Activated CD8-positive, alpha-beta memory T cell treated with anti-CD3 and anti-CD28 coated beads for 24 hours (primary cell): ENCODE measurements at places on chromosomes 5 and 9.
A peak's percentile ranks its signal among the peaks of the same experiment; 100 is the strongest.

DNA sequence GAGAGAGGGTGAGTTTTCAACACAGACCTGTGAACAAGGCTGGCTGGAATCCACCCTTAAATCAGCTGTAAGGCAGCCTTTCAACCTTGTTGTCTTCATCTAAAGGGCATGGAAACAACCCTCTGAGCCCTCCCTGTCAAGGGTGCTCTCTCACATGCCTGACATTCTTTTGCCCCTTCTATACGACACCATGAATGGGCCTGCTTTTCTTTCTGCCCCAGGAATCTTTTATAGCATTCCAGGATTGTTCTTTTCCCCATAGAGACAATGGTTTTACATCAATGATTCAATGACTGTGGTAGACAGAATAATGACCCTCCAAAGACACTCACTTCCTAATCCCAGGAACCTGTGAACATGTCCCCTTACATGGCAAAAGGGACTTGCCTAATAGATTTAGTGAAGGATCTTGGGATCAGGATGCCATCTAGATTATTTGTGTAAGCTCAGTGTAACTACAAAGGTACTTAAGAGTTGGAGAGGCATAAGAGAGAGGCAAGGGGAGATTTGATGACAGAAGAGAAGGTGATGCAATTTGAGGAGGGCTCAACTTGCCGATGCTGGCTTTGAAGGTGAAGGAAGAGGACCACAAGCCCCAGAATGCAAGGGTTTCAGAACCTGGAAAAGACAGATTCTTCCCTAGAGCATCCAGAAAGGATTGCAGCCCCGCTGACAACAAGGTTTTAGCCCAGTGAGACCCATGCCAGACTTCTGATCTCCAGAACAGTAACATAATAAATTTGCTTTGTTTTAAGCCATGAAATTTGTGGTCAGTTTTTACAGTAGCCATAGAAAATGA lies 29.2 kb upstream of the HMHB1 start:
- DNase-seq, result no peak

- DNase-seq, result no peak
Measured at GRCh38 chr9:114110180-114110579, 11.1 kb upstream of the KIF12 start.

- DNase-seq, result no peak
Measured at GRCh38 chr9:119810645-119811429, 441.6 kb upstream of the BRINP1 start.

GRCh38 chr5:169997798-169998197 lies 17.5 kb upstream of the INSYN2B start:
- no peak for DNase-seq

DNA sequence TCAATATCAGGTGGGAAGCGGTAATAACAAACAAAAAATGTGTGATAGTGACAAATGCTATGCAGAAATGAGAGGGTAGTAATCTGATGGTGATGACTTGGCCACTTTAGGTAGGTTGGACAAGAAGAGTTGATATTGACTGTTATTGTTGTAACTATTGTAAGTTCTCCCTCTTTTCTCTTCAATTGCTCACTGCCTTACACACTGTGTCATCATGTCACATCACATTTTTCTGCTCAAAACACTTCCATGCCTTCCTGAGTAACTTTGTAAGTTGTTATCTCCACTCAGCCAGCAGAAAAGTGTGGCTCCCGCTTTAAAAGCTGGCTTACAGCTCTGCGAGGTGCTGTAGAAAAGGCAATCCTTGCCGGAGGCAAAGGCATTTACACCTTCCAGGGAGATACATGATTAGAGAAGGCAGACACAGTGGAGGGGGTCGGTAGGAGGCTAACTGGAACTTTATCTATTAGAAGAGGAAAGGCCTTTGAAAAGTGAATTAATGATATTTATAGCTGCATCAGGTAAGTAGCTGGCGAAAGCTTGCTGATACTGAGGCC lies 85.2 kb upstream of the CLINT1 start:
- no peak for DNase-seq

DNA sequence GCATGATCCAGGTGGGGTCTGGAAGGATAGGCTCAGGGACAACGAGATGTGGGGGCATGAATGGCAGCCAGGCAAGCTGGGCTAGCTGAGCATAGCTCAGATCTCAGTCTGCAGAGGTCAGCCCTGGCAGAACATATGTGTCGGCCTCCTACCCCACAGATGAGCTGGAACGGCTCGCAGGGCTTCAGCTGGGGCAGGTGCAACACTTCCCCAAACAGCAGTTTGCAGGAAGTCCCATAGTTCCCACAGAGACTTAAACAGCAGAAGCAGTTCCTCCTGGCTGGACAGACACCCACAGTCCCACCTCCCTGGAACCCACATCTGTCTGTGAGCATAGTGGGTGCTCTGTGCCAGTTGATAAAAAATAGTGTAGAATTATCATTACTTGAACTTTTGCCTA lies 404.6 kb downstream of the GADD45G start:
- no peak for DNase-seq

GRCh38 chr9:32877639-32878217 lies 94.4 kb downstream of the TMEM215 start:
- DNase-seq, result no peak

DNA sequence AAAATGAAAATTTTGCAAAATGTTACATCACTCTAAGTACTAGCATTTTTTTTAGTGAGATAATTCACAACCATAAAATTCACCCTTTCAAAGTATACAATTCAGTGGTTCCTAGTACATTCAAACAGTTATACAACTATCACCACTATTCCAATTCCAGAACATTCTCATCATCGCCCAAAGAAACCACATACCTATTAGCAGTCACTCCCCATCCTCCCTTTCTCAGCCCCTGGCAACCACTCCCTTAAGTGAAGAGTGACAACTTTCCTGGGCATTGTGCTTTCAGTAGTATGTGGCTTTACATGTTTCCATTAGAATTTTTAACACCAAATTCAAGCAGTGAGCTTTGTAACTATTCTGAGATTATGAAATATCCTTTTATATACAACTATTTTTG lies 81.4 kb downstream of the RASEF start:
- DNase-seq, result no peak

DNA sequence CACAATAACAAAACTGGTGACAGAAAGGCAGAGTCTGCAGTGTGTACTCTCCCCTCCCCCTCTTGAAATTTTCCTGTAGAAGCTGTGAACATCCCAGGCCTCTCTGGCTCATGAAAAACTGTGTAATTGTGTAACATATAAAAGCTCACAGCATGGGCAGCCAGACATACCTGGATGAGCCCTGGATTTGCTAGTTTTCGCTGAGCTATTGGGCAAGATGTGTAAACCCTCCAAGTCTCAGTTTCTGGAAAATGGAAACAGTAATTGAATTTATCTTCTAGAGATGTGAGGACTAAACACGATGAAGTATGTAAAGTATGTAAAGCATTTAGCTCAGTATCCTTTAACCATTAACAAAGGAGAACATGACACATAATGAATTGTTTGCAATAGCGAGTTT lies 143.2 kb upstream of the ANKH start:
- DNase-seq, result no peak

DNA sequence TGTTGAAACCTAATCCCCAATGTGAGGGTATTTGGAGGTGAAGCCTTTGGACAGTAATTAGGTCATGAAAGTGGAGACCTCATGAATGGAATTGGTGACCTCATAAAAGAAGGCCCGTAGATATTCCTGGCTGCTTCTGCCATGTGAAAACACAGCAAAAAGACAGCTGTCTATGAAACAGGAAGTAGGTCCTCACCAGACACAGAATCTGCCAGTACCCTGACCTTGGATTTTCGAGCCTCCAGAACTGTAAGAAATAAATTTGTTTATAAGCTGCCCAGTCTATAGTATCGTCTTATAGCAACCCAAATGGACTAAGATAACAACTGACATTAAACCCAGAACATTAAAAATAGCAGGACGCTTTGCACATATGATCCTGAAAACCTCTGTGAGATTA lies 371.1 kb downstream of the SPOCK1 start:
- DNase-seq, result no peak

- DNase-seq, result no peak
Measured at GRCh38 chr5:40359832-40360231, 319.9 kb upstream of the PTGER4 start.

- DNase-seq, result no peak
Measured at GRCh38 chr5:72364171-72364570, 44.0 kb downstream of the PTCD2 start.

DNA sequence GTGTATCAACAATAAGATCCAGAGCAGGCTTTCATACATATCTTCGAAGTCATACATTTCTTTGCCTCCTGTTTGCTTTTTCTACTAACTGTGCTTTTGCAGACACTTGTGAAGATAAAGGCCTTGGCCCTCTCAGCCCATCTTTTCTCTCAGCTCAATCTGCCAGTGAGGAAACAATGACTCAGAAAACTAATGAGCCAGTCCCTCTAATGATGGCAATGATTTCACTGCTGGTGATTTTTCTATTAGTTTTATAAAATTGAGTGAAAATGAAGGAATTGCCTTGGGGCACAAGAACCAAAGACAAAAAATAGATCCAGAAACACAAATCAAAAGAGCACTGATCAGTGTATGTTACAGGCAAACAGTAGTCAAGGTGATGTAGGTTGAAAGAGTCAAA lies 167.7 kb upstream of the PPP2R2B start:
- no peak for DNase-seq

DNA sequence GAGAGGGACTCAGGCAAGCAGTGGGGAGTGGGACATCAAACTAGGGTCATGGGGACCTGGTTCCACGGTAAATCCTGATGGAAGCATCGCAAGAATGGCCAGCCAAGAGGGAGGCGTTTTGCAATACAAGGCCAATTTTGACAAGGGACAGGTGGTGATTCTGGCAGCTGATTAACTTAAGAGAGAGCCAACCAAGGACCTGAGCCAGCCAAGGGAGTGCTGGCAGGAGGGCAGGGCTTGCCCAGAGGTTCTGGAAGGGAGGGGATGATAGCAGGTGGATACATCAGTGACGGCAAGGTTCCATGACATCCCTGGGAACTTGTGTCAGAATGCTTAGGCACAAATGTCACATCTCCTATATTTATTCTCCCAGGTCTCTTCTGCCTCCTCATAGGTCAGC lies 32.8 kb upstream of the PUM3 start:
- no peak for DNase-seq

DNA sequence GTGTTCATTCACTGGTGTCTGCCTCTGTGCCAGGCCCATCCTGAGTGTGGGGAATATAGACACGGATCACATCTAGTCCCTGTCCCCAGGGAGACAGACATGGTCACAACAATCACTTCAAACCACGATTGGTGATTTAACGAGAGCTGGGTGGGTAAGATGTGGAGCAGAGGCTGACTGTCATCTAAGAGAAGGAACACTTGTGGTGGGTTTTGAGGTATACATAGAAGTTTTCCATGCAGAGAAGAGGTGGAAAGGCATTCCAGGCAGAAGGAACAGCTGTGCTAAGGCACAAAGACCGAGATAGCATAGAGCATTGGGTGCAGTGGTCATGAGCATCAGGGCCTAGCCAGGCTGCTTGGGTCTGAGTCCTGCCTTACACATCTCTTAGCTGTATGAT lies 22.7 kb upstream of the WDR38 start:
- no peak for DNase-seq

GRCh38 chr5:587403-587802 lies 24.7 kb upstream of the CEP72 start:
- DNase-seq, result no peak

DNA sequence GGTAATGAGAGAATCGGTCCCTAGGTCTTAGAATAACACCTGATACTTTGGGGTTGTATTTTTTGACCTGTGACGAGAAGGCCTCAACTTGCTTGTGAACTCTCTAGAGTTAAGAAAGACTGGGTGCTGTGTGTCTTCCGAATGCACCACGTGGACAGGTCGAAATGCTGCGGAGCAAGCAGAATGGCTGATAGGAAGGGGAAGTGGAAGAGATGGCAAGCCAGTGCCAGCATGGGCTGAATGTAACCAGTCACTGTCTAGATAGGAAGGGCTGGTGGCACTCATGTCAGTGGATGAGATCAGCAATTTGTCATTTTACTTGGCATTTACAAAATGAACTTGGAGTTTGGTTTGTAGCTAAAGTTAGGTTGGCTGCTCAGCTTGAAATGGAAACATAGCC lies 5.6 kb downstream of the OTULINL start:
- no peak for DNase-seq

DNA sequence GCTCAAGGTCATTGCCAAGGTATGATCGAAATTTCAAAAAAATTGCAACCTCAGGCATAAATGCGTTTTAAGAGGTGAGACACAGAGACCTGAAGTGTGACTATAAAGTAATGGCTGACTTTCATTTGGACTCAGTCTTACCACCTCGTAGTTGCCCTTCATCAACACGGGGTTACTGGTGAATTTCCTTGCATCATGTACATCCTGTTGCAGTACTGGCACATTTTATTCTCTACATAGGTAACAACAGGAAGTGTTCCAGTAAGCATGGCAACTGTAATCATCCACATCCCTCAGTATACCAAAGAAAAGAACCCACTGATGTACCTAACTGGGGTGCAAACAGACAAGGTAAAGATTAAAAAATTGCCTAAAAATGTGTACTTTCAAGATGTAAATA lies 29.3 kb downstream of the MOCS2 start:
- no peak for DNase-seq

DNA sequence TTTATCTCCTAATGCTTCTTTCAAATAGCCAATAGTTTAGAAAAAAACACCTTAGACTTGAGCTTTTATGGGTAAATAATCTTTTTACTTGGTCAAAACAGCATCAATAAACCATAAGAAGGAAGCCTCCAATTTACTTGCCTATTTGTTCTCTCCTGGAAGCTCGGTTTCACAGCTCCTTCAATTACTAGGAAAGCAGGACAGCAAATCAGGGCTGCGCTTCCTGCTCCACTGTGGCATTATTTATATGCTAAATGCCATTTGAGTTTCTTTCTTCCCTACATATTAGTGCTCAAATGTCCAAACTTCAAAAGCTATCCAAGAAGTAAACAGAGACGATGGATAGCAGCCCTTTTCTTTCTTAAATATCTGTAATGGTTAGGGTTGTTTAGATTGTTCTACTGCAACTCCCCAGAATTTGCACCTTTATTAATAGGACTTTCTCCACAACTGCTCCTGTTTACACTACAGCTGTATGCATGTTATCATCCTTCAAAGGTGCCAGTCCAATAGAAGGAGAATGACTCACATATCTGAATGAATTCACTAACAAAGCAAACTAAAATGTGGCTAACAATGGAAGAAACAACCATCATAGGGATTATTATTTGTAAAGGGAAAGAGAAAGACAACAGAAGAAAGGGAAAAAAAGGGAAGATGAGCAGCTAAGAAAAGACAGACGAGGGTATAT lies 58.7 kb downstream of the MED27 start:
- no peak for DNase-seq

GRCh38 chr9:95336281-95336680 lies 18.8 kb upstream of the FANCC start:
- no peak for DNase-seq

- no peak for DNase-seq
Measured at GRCh38 chr9:68515326-68516017, 25.2 kb downstream of the TMEM252 start.

DNA sequence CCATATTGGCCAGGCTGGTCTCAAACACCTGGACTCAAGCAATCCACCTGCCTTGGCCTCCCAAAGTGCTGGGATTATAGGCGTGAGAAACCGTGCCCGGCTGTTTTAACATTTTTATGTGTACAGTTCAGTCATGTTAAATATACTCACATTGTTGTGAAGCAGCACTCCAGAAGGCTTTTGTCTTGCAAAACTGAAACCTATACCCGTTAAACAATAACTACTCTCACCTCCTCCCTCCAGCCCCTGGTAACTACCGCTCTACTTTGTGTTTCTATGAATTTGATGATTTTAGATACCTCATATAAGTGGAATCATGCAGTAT lies 23.1 kb upstream of the SHB start:
- no peak for DNase-seq

GRCh38 chr9:7259544-7260241 lies 501.9 kb downstream of the KDM4C start:
- DNase-seq, result no peak

GRCh38 chr5:1550287-1551076 lies 26.7 kb upstream of the LPCAT1 start:
- DNase-seq, result peak; percentile 38
